Stimulated activated CD8-positive, alpha-beta memory T cell treated with anti-CD3 and anti-CD28 coated beads, Interleukin-15, amount 100 ng/mL, for 1 hour (primary cell): ENCODE measurements at places on chromosomes 12 and 14.

GRCh38 chr14:104707608-104708595 is 16.1 kb upstream of the ADSS1 start:
- DNase-seq, result no peak

DNA sequence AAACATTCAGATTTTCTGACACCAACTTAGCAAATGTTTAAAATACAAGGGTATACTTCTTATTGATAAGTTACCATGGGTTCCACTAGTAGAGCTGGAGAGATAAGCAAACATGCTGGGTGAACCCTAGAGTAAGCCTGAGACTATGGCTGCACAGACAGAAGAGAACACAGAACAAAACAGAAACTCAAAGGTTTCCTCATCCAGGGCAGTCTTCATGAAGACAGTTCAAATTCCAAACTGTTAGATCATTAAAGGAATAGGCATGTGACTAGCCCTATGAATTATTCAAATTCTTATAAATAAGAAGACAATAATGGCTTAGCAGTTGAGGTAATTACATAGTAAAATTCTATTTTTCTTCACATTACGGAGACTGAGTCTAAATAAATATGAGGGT is 28.1 kb downstream of the BTBD7 start:
- DNase-seq, result no peak

DNA sequence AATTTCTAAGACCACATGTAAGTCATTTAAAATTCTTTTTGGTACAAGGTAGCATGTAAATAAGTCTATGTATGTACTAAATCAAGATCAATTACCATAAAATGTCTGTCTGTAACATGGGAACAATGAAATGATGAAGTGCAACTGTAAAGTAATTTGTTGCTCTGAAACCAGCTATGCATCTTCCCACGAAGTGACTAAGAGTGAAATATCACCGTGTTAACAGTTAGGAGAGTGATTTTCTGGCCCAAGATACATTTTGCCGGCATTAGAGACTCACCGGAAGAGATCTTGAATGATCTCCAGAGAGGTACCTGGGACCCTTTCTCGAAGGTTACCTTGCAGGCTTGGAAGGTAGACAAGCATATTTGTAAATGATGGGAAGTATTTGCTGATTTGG is 105.8 kb downstream of the SAMD4A start:
- no peak for DNase-seq

GRCh38 chr12:103043531-103044486 is 86.3 kb downstream of the ASCL1 start:
- no peak for DNase-seq

DNA sequence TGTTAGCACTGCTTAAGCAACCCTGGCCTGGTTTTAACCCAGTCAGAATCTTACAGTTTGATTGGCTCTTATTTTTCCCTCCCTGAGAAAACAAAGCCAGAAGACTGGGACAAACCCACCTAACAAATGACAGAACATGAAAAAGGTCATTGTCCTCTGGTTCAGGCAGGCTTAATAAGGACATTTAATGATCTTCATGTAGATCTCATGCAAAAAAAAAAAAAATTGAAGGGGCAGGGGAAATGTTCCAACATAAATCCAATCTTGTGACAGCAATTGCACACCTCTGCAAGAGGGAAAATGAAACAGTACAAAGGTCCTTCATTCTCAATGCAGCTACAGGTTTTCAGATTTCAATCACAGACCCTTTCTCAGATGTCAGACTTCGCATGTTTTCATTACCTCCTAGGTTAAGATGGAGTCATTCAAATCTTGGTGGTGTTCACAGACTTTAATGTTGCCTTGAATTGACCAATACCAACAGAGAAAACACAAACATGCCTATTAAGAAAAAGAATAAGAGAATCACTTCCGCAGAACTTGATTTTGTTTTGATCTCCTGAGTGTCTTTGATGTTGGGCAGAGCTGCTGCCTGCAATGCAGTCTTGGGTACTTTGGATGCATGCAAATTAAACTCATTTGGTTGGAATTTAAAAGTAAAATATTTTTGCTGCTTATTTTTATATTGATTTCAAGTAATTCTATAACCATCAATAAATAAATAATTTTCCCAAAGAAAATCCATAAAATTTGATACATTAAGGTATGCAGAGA is 359.0 kb downstream of the BTG1 start:
- no peak for DNase-seq

DNA sequence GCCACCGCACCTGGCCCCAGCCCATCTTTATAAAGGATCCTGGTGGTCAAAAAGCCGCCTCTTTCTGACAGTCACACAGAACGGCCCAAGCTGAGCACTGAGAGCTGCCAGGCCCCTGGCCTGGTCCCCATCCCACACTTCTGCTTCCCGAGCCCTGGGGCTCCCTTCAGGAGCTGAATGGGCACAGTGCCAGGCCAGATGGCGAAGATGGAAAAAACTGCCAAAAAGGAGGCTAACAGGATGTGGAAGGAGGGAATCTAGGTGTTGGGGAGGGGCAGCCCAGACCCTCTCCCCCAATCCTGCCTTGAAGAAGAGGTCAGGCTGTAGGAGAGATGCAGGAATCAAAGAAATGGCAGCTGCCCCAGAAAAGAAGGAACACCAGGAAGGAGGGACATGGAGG is 5.0 kb downstream of the LPAR5 start:
- no peak for DNase-seq

GRCh38 chr12:111150921-111151840 is 217.7 kb downstream of the PHETA1 start:
- DNase-seq, result no peak

GRCh38 chr14:102206918-102207317 is 67.2 kb downstream of the WDR20 start:
- no peak for DNase-seq

DNA sequence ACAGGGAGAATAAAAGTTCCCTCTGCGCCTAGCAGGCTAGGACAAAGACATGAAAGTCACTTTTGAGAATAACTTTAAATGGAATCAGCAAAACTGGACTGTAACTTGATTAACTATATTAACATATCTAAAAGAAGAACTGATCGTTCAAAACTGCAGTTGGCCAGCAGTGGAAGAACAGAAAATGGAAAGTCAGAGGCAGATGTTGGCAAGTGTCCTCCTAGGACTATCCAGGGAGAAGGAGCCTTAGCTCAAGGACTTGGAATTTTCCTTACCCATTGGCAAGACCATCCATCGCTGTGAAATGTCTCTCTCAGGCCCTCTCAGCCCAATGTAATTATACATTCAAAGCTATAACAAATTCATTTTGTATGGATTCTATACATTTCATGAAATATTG is 419.7 kb downstream of the ATP23 start:
- no peak for DNase-seq

DNA sequence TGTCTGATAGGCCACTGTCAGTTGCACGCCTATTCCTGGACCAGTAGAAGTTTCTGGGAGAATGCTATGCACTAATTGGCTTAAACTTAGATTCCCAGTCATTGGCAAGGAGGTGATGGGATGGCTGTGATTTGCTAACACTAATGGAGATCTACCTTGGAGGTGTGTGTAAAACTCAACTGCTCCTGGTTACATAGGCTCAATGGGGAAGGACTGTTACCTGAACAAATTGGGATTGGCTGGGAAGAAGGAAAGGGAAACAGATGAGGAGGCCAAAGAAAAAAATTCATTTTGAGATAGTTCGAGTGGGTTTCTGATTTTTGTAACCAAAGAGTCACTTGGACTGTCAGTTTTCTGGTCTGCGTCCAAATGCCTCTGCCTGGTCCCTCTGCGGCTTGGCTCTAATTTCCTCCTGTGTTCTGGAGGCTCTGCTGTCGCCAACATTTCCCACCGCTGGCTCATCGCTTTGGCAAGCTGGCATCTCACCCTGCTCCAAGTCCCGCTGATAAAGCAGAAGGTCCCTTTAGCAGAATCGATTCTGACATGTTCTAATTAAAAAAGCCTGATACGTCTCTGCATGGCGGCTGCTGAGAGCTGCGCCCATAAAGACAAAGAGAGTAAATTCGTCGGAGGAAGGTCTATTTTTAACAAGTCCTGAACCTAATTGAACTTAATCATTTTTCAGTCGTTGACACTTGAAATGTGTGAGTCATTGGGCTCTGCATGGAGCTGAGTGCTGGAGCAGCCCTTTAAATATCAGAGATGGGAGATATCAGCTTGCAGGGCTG is 2.0 kb upstream of the CCDC63 start:
- no peak for DNase-seq

- DNase-seq, result no peak
These were observed 165.6 kb downstream of the PRKCH start for GRCh38 chr14:61486930-61487495.

- no peak for DNase-seq
These were observed 30.6 kb downstream of the NRDE2 start for GRCh38 chr14:90301122-90301521.

DNA sequence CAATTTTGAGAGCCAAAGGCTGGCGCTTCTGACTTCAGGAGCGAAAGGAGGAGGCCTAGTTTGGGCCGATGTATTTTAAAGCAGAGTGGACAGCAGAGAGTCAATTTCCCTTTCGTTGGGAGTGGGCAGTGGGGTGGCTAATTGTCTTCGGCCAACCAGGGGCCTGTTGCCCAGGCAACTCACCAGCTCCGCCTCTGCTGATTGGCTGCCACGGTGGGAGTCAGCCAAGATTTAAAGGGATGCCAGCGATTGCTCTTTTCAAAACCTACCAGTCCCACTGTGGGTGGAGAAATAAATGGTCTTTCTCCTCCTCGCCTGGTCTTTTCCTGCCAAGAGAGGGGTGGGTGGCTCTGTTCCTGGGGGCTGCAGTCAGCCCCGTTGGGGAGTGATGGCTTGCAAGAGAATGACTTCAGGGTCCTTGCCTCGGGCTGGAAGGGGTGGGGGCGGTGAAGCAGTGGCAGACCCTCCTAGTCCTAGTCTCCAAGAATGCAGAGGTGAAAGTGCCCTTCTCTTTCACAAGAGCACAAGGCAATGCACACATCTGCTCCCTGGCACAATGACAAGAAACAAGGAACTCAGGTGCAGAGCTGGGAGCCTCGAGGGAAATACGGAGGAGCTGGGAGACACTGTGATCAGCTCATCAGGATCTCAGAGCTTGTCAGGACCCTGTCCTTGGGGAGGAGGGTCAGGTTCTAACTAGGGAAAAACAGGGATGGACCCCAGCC is 37.7 kb downstream of the RASAL1 start:
- DNase-seq, result no peak

DNA sequence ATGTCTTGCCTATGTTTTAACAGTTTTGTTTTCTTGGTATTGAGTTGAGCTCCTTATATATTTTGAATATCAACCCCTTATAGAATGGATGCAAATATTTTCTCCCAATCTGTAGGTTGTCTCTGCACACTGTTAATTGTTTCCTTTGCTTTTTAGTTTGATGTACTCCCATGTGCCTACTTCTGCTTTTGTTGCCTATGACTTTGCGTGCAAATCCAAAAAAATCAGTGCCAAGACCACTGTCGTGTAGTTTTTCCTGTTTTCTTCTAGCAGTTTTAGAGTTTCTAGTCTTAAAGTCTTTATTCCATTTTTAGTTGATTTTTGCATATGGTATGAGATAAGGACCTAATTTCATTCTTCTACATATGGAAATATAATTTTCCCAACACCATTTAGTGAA is 28.8 kb downstream of the SENP1 start:
- no peak for DNase-seq

DNA sequence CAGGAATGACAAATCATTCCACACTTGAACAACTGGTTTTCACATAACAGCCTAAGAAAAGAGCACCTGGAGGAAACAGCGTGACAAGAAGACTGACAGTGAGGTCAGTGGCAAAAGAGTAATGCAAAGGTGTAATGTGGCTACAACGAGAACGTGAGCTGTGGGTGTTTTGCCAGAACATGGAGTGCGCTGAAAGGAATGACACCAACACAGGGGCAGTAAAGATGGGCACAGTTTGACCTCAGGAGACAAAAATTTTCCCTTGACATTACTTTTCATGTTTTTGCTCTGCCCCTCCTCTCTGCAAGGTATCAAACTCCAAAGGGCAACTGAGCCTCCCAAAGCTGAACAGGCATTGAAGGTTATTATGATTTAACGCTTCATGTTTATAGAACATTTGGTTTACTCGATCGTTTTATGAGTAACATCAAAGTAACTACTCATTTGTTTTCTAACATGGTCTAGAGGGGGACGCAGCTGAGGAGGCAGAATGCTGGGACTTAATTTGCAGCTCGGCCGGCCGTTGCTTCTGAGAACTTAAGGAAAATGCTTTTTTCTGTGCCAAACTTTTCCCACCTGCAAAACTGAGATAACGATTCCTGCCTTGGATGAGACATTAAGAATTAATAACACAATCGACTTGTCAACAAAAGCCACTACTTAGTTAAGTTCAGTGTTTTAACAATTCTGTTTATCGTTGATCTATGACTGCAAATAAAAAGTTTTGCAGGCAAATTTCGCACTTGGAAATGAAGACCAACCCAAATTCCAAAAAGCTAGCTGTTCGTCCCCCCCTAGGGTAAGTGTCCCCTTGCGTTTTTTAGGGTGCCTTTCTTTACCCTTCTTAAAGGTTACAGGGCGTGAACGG is 954 bp downstream of the HAUS4 start:
- no peak for DNase-seq

- no peak for DNase-seq
These were observed 22.8 kb upstream of the CEBPE start for GRCh38 chr14:23141706-23142444.

GRCh38 chr12:119005913-119006312 is 24.6 kb downstream of the SRRM4 start:
- no peak for DNase-seq

- no peak for DNase-seq
These were observed 4.8 kb downstream of the ARHGAP9 start for GRCh38 chr12:57474862-57475261.

DNA sequence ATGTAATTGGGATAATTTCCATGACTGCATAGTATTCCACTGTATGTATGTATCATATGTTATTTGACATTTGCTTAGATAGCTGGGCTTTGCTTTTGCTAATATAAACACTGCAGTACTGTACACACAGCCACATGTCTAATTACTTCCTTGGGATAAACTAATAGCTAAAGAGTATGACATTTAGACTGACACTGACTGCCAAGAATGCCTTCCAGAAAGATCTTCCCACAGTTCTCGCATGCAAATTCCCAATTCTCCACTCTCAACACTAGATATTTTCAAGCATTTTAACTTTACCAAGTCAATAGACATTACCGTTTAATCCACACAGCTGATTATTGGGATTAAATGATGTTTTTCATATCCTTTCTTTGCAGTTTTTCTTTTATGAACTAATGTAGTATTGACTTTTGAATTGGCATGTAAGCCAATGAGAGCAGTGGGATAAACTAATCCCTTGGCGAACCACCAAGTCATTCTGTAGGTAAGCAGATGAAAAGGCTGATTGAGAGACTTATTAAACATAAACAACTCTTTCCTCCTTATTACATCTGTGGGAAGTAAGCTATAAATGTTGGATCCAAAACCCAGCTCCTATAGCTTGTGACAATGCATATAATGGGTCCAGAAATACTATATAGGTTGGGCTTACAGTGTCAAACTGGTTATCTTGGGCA is 55.5 kb downstream of the STON2 start:
- DNase-seq, result no peak

DNA sequence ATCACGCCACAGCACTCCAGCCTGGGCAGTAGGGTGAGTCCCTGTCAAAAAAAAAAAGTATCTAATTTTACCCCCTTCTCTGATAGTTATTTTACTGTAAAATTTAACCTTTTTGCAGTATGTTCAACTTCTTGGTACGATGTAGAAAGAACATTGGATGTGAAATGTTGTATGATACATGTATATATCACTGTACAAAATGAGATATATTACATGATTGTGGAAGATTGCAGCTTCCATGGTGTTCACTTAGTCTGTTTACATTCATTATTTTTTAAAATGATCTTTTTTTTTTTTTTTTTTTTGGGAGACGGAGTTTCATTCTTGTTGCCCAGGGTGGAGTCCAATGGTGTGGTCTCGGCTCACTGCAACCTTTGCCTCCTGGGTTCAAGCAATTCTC is 9.0 kb downstream of the SP1 start:
- no peak for DNase-seq
